Stimulated activated CD8-positive, alpha-beta memory T cell treated with anti-CD3 and anti-CD28 coated beads, Interleukin-2, amount 100 ng/mL, for 1 hour (primary cell): ENCODE measurements at places on chromosomes 13 and 19.

DNA sequence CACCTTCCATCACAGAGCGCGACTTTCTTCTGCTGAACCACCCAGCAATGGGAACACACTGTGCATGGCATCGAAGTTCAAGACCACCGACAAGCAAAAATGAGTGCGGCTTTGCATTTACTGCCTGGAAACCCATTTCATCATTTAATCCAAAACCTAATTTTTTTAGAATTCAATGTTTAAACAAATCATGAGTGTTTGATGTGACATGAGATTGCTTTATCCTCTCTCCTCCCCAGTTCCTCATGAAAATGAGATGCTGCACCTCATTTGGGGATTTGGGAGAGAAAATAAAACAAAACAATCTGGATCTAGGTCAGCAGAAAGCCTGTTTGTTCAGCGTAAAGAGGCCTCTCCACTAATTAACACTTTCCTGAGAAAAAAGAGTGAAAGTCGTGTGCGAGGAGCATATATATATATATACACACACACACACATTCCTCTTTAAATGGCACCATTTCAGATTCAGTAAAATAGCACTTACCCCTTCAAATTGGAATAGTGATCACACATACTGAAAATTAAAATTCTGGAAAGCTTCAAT lies 126.2 kb downstream of the DCT start:
- no peak for DNase-seq

GRCh38 chr19:3852614-3853254 lies 16.1 kb downstream of the ZFR2 start:
- DNase-seq = no peak

GRCh38 chr19:35205733-35206323 lies 22.7 kb downstream of the FAM187B start:
- DNase-seq = no peak

DNA sequence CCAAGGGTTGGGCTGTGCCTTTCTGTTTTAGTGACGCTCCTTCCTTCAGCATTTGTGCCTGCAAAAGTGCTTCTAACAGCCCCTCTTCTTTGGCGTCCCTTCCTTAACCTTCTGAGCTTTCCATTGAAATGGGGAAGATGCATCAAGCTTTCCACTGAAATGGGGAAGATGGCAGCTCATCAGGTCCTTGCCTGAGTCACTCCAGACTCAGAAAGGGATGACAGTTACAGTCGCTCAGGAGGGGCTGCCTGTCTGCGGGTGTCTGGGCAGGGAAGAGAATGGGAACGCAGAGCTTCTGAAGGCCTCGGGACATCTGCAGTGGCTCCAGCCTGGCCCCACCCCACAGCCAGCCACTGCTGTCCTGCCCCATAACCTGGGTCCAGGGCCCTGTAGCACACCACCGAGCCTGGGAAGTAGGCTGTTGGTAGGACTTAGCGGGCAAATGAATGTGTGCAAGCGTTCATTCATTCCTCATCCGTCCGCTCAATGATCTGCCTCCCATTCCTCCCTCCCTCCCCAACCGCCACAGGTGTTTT lies 9.8 kb downstream of the AP1M1 start:
- no peak for DNase-seq

GRCh38 chr19:17834350-17835181 lies 13.2 kb downstream of the JAK3 start:
- no peak for DNase-seq
